ENCODE measurements at places on chromosomes 1 and 21.

GRCh38 chr21:46048926-46049889 lies 48.7 kb upstream of the COL6A2 start:
- no peak for DNase-seq

DNA sequence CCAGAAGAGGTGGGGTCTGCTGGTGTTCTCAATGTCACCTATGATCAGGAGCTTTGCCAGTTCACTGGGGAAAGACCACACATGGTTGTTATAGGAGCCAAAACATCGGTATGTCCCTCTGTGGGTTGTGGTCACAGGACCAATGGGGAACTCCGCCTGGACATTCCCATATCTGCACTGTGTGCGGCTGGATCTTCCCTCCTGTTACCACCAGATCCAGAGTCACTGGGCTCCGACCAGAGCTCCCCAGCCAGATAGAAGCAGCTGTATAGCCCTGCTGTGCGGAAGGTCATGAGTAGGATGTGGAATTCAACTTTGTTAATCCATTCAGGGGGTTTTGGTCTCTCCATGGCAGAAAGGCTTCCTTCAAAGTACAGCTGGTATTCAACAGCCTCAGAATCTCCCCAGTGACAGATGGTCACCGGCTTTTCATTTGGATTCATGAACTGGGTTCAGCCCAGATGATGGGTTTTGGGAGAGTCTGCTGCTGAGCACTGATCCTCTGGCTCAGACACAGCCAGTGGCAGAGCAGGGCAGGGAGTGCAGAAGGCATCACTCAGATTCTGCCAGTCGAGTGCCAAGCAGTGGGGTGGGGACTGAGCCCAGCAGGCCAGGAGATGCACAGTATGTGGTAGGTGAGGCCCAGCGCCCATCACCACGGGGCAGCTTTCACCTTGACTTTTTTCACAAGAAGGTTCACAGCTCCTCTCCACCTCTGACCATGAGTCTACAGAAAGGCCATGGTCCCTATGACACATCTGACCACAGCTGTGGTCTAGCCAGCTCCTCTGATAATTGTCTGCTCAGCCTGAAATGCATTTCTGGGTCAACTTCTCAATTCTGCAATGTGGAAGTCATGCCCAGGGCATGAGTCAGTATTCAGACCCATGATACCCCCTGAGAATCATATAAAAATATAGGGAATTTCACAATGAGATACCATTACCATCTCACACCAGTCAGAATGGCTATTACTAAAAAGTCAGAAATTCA lies 2.9 kb upstream of the SHCBP1L start:
- DNase-seq = no peak

DNA sequence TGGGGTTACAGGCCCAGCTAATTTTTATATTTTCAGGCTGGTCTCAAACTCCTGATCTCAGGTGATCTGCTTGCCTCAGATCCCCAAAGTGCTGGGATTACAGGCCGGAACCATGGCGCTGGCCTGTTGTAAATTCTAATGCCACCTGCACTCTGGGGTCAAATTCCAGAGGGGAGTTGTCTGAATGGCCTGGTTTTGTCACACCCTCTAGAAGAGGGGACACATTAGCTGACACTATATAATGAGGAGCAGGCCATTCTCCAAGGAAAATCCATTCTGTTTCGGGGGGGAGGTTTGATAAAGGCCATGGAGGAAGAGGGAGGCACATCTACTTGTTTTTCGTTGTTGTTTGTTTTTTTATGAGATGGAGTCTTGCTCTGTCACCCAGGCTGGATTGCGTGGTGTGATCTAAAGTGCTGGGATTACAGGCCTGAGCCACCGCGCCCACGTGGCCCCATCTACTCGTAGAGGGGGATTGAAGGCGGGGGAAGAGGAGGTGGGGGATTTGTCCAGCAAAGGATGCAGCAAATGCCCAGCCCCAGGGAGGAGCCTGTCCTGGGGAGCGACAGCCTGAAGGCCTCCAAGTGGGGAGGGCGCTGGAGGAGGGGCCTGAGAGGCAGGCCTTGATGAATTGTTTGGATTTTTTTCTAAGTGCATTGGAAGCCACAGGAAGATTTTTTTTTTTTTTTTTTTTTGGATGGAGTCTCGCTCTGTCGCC lies 78.4 kb upstream of the SLC45A1 start:
- peak; percentile 39 for DNase-seq

- no peak for DNase-seq
Observed at GRCh38 chr1:16972189-16972895, 8.1 kb downstream of the MFAP2 start.

GRCh38 chr1:221076391-221076811 lies 197.2 kb downstream of the HLX start:
- no peak for DNase-seq
